ENCODE measurements at places on chromosomes 1 and 21.

DNA sequence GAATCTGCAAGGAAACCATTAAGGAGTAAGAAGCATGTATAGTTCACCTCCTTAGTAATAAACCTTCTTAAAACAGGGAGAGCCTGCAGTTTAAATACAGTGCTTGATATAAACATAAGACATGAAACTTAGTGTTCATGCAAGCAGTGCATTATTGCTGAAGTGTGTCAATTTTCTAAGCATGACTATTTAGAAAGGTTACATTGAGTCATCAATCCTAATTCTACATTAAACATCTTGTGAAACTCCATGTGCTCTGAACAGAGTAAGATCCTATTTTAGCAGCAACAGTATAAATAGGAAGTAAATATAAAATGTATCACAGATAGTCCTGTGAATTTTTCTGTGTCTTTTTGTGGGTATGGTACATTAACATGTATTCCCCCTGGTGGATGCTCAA is 135.5 kb downstream of the ESRRG start:
- DNase-seq, result no peak

- DNase-seq, result no peak
Observed at GRCh38 chr1:25456502-25456901, 25.8 kb downstream of the MACO1 start.

DNA sequence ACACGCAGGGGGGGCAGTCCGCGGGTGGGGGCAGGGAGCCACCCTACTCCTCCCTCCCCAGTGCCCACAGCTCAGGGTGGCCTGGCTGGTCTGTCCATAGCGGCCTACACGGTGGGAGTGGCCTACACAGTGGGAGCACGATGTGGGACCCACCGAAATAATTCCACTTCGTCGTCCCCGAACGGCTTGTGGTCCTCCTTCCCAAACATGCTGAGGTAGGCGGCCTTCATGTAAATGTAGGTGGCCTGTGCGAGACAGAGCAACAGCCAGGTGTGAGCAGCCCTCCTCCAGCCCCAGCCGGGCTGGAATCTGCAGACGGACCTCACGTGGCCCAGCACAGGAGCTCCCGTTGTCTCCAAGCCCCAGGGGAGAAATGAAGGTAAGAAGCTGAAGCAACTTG is 34.4 kb downstream of the TTC39A start:
- DNase-seq, result no peak

DNA sequence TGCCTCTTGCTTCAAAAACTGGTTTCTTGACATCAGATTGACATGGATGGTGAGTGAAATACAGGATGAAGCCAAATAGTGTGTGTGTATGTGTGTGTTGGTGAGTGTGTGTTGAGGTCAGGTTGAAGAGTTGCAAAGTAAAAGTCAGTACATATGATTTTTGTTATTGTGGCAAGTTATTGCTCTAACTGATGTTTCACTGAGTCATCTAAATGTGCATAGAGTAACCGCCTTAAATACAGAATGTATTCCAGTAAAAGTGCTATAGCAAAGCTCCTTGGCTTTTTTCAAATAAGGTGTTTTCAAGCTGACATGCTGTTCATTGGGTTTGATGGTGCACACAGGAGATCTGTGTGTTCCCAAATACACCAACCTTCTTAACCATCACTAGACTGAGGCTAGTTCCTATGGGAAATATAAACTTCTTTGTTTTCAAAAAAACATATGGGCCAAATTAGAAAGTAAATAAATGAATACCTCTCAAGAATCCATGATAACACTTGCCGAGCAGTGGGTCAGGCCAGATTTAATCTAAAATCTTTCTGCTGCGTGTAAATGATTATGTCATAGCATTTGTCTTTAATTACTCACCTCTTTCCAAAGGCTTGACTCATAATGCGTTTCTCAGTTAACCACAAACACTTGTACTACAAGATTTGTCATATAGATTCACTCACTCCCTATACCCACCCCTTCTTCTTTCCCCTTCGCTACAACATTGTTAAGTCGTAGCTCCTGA is 151.1 kb downstream of the LYPLAL1 start:
- DNase-seq, result peak; percentile 95

DNA sequence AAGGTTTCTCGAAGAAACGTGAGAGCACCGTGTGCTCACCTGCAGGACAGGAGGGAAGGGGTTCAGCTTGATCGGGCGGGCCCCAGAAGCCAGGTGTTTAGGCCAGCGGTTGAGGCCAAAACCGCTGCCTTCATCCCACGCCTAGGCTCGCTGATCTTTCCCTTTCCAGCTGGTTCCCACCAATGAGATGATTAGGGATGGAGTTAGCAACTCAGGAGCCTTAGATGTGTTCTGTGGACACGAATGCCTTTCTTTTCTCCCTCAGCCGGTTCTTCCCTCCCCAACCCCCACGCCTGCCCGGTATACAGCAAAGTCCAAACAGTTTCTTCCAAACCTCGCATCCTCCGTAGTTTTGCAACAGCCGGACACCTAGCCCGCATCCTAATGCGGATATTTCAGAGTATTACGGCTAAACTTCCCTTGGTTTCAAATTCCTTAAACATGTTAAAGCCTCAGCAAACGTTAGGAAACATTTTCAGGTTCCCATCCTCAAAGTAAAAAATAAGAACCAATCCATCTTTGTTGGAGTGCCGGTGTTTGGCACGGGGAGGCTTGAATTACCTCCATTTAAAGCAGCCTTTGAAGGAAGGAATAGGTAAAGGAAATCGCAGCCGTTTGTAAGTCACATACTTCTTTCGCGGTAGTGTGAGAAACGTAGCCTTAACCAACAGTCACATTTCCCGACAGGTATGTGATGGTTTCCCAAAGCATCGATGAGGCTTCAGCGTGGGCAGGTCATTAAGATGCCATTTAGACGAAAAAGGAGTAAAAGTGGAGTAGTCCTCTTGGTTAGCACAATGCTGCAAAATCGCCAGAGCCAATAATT is 1.1 kb downstream of the LRRC8C start:
- DNase-seq, result no peak

DNA sequence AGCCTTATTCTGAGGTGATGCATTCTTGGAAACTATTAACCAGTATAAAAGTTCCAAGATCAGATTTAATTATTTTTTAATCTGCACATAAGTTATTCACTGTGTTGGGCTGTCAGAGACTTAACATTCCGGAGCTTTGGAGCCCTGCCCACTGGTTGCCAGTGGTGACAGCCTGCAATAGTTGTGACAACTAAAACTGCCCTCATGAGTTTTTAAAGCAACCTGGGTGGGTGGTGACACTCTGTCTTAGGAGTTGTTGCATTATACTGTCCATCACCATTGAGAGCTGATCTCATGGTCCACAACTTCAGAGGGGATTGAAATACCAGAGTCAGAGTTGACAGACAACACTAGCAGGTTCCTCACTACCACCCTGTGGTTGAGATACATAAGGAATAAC is 653.9 kb upstream of the USP24 start:
- DNase-seq, result no peak

DNA sequence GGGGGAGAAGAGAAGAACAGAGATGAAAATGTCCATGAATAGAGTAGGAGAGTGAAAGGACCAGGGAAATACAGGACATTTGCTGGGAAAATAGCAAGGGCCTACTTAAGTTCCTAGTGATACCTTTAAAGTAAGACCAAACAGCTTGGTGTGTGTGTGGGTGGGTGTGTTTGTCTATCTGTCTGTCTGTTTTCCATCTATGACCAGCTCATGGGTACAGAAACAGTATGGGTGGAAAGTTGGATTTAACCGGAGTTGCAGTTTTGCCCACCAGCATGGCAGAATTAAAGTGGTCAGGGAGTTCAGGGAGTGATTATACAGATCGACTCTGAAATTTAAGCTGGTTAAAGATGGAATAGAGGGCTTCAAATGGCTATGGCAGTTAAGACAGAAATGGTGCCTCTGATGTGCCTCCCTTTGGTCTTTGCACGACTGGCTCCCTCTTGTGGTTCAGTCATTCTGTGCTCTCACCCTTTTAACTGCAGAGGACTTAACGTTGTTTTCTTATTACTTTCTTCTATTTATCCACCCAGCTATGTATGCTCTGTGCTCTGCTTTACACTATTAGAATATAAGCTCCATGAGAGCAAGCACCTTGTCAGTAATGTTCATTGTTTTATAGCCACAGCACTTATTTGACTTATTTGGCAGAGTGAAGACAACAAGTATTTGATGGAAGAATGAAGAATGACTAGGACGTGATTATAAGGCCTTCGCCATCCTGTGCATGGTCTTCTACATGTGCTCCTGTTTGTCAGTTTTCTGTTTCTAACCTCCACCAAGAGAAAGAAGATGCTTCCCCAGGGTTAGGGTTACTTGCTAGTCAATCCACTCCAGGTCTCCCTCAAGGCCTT is 72.7 kb upstream of the AK4 start:
- no peak for DNase-seq

GRCh38 chr1:7572654-7573152 is 198.4 kb upstream of the VAMP3 start:
- no peak for DNase-seq

Data from non-pigmented ciliary epithelial cell (primary cell).